ENCODE measurements at places on chromosomes 16 and 17.

GRCh38 chr17:82213251-82214011 is 789 bp upstream of the CCDC57 start:
- peak; percentile 48 for ATAC-seq

DNA sequence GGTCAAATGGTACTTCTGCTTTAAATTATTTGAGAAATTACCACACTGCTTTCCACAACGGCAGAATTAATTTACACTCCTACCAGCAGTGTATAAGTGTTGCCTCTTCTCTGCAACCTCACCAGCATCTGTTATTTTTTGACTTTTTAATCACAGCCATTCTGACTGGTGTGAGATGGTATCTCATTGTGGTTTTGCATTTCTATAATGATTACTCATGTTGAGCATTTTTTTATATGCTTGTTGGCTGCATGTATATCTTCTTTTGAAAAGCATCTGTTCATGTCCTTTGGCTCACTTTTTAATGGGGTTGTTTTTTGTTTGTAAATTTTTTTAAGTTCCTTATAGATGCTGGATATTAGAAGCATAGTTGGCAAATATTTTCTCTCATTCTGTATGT is 446.7 kb downstream of the PMP22 start:
- ATAC-seq = no peak

GRCh38 chr17:82932518-82933310 is 92.9 kb upstream of the ZNF750 start:
- no peak for ATAC-seq

DNA sequence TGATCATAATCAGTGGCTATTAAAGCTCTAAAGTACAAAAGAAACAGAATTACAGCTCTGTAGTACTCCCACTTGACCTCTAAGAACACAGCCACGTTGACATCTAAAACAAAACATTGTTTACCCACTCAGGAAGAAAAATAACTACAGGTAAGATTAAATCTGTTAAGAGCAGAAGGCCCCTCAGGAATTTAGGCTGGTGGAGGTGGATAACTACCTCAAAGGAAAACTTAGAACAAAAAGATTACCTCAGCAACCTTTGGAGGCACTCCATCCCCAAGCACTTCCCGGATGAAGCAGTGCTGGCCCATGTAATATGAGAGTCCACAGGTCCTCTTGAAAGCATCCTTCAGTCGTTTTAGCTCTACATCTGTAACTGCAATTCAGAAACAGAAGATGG is 46.7 kb downstream of the USP32 start:
- no peak for ATAC-seq

- ATAC-seq = no peak
Observed at GRCh38 chr17:56890390-56890789, 23.5 kb downstream of the TRIM25 start.

GRCh38 chr16:68539711-68540239 is 684 bp downstream of the ZFP90 start:
- ATAC-seq = no peak

DNA sequence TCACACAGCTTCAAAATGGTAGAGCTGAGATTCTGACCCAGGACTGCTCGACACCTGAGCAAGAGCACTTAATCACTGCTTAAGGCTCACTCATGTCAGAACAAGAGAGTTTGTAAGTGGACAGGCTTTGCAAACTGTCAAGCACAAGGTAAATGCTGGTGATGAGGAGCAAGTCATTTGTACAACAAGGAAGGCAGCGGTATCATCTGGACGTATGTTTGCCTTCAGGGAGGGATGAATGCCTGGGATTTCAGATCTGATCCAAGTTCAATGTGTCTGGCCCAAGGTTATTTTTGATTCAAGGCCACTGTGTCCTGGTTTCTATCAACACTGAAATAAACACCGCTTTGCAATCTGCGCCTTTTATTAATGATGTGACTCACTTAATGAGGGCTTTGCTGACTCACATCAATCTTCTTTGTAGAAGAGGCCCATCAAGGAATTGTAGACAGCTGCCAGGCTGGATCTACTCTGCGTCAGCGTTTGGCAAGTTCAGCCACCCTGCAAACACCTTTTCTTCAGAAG is 174.4 kb upstream of the HS3ST3A1 start:
- no peak for ATAC-seq

- ATAC-seq = no peak
Observed at GRCh38 chr17:78665387-78665951, 88.3 kb upstream of the DNAH17 start.

DNA sequence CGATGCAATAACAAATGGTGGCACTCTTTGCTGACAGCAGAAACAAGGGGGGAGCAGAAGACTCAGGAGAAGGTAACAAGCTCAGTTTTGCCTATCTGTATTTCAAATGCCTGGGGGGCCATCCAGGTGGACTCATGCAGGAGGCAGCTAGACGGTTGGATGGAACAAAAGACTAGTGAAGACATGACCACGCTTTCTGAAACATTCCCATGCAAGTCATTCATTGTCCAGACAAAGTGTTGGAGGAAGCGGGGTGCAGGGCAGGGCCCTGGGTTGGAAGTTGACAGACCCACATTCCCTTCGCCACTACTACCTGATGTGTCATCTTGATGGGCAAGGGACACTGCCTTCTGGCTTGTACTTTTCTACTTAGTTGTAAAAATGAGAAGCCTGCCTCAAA is 29.8 kb upstream of the CRYBA1 start:
- no peak for ATAC-seq

DNA sequence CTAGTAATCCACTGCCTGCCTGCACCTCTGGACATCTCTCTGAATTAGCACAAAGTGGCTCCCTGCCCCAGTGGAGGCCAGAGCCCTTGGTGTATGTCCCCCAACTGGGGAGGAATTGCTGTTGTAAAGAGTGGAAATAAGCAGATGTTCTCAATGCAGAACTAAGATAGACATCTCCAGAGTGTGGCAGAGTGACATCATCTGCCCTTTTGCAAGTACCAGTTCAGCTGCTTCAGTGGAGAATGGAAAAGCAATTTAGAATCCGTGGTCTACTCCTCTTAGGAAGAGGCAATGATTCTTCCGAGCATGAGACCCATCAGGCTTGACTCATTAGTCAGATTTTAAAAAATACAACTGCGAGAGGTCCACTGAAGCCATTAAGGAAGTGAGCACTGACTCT is 1512.0 kb upstream of the GOT2 start:
- ATAC-seq = no peak

DNA sequence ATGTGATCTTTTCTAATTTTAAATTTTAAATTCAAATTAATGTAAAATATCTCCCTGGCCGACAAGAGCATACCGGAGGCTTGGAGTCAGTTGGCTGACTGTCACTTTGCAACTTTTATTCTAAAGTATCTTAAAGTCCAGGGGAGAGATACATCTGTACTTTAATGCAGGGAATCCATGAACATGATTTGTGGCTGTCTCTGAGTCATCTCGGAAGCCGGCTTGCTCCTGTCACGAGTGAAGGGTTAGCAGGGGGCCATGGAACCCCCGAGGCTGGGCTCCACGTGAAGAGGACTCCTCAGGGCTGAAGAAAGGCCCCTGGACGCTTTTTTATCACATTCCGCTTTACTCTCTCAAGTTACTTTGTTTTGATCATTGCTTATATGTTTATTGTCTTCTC is 13.3 kb downstream of the TVP23A start:
- ATAC-seq = no peak

- ATAC-seq = no peak
Observed at GRCh38 chr17:17768424-17769088, 68.2 kb downstream of the SREBF1 start.

- ATAC-seq = no peak
Observed at GRCh38 chr16:31696968-31697743, 169.5 kb downstream of the AHSP start.

GRCh38 chr17:15184872-15185624 is 80.1 kb downstream of the PMP22 start:
- ATAC-seq = no peak

DNA sequence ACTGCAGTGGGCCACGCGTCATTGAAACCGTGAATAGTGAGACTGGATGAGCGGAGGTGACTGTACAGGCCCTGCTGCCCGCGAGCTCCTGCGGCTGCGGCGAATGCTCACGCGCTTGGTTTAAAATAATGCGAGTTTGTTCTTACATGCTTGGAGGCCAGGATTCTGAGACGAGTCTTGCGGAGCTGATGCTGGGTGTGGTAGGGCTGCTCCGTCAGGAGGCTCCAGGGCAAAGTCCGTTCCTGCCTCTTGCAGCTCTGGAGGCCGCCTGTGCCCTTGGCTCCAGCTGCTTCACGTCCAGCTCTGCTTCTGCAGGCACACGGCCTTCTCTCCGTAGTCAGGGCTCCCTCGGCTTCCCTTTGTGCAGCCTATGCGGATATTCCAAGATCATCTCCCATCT is 9.5 kb downstream of the ACSF3 start:
- ATAC-seq = no peak

- no peak for ATAC-seq
Observed at GRCh38 chr17:78652024-78652423, 74.8 kb upstream of the DNAH17 start.

DNA sequence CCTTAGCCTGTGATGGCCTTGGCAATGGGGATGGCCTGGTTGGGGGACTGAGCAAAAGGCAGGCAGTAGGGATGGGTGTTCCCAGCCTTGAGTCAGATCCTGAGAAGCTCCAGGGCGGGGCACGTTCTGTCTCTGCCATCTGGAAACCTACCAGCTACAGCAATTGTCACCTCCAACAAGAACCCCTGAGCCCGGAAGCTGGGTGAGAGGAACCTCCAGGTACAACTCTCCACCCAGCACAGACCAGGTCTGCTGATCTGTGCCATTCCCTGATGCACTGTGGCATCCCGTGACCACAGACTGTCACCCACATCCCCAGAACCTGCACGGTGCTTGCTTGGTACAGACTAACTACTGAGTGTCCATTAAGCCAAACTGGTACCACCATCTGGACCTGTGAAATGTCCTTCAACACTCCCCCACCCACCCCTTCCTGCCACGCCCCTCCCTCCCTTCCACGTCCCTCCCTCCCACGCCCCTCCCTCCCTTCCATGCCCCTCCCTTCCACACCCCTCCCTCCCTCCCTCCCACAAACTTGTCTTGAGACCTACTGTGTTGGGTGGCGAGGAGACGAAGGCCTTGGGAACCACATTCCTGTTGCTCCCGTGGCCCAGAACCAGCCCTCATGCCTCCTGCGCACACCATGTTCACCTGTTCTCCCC is 16.6 kb downstream of the MYO15B start:
- no peak for ATAC-seq

DNA sequence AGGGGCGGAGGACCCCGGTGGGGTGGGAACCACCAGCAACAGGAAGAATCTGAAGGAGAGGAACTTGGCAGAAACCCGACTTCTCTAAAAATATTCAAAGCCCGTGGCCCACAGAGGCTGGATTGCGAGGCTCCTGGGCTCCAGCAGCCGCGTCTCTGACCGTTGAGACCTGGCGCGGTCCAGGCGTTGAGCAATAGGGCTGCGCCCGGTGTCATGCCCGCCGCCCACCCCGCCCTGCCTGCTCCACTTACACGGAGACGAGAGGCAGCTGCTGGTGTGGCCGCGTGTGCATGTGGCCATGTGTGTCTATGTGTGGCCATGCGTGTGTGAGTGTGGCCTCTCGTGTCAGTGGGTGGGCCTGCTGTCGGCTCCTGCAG is 83.6 kb downstream of the IRF8 start:
- no peak for ATAC-seq

- no peak for ATAC-seq
Observed at GRCh38 chr16:7351610-7352510, 19.2 kb downstream of the RBFOX1 start.
